ENCODE measurements at places on chromosomes 13 and 19.

DNA sequence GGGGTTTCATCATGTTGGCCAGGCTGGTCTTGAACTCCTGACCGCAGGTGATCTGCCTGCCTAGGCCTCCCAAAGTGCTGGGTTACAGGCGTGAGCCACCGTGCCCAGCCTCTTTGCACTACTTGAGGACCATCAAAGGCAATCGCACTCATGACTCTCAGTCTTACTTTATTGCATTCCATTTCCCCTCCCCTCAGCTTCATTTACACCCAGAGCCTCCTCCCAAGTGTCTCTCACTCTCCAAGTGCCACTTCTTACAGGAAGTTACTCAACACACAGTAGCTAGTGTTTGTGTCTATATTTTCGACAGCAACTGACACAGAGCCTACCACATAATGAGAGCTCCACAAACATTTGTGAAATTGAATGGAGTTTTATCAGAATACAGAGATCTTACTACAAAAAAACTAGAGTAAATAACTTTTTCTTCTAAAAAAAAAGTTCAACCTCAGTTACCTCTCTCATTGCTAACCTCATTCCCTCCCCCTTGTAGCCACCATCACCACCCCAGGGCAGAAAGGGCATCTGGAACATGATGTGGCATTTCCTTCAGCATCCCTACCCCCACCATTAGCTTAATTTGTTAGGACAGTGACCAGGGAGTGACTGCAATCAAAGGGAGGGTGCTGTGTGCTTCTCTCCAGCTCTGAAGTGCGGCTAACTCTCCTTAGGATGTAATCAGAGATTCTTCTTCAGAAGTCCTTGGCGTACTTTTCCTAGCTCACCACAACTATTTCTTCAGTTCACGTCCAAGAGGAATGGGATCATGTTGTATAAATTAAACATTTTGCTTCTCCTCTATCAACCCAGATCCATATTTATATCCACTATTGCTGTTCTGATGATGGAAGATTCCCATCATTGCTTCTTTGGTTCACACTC lies 17.0 kb upstream of the RUBCNL start:
- no peak overlapping the region for H3K27ac ChIP-seq
- H3K4me1 ChIP-seq: no peaks in the 10 kb centered on the region
- H3K4me3 ChIP-seq: no peak overlapping the region
- H3K36me3 ChIP-seq: no peaks in the 10 kb centered on the region
- no peak for DNase-seq
- H3K27me3 ChIP-seq: no peaks in the 10 kb centered on the region

- H3K4me3 ChIP-seq: no peak overlapping the region
- no peak for DNase-seq
- no peak overlapping the region for H3K27ac ChIP-seq
- H3K36me3 ChIP-seq: no peaks in the 10 kb centered on the region
- no peaks in the 10 kb centered on the region for H3K4me1 ChIP-seq
- no peaks in the 10 kb centered on the region for H3K27me3 ChIP-seq
Measured at GRCh38 chr13:83996415-83996814, 114.1 kb upstream of the SLITRK1 start.

DNA sequence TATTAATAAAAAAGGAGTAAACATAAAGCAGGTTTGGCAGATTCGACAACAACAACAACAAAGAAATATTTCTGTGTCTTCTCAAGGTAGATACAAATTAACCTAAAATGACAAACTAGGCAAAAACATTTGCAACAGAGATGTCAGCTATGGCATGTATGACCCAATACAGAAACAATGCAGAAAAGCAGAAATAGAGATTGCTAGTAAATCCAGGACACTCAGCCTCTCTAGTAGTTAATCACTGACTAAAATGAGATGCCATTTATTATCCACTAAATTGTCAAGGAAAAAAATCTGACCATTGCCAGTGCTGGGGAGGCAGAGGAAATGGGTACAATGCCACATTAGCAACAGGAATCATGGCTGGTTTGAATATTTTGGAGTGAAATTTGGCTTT lies 250.5 kb downstream of the TEX29 start:
- no peaks in the 10 kb centered on the region for H3K36me3 ChIP-seq
- H3K4me3 ChIP-seq: no peak overlapping the region
- H3K4me1 ChIP-seq: no peaks in the 10 kb centered on the region

DNA sequence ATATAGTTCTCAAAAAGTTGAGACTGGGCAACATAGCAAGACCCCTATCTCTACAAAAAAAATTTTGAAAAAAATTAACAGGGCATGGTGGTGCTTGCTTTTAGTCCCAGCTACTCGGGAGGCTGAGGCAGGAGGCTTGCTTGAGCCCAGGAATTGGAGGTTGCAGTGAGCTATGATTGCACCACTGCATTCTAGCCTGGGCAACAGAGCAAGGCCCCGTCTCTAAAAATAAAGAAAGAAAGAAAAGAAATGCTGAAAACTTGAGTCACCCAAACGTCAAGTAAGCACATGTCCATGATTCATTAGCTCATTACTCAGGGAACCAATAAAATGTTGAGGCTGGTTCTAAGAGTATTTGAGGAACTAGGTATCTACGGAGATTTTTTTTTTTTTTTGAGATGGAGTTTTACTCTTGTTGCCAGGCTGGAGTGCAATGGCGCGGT lies 33.9 kb upstream of the SEMA6B start:
- H3K4me1 ChIP-seq: no peaks in the 10 kb centered on the region
- H3K36me3 ChIP-seq: no peaks in the 10 kb centered on the region
- no peaks in the 10 kb centered on the region for H3K27me3 ChIP-seq
- H3K27ac ChIP-seq: peak overlapping the region; percentile 53
- no peak for DNase-seq
- no peak overlapping the region for H3K4me3 ChIP-seq

DNA sequence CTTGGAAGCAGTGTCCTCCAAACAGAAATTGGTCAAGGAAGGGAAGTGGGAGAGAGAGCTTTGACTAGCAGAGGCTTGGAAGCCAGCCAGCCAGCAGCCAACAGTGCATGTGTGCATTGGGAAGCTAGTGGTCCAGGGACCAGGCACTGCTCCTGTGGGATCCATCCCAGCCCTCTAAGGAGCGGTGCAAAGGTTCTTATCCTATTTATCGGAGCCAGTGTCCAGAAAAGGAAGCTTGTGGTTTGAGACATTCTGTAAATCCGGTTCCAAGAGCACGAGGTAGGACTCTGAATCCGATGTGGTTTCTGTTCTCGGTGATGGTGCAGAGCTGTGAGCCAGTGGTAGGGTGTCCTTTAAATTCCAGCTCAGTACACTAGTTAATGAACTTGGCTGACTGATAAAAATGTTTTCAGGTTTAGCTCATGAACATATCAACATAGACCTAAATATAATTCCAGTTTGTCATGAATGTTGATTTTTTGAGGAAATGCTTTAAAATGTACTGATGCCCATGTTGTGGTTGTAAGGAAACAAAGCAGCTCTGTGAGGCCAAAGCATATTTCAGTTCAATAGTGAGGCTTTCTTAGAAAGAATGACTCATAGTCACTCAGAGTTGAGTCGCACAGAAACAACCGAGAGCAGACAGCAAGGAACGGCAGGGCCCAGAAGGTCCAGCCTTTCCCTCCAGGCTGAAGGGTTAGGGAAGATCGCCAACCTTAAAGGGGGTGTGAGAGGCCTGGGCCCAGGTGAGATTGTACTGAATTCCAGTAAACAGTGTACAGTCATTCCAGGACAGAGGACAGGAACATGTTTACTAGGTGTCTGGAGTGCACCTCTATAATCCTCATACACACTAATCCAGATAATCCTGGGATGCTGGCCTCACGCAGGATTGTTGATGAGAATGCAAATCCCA lies 21.5 kb upstream of the GARRE1 start:
- H3K4me3 ChIP-seq: no peak overlapping the region
- peak overlapping the region; percentile 79 for H3K27ac ChIP-seq
- H3K4me1 ChIP-seq: peaks cover 9% of the 10 kb centered on the region
- no peaks in the 10 kb centered on the region for H3K27me3 ChIP-seq

DNA sequence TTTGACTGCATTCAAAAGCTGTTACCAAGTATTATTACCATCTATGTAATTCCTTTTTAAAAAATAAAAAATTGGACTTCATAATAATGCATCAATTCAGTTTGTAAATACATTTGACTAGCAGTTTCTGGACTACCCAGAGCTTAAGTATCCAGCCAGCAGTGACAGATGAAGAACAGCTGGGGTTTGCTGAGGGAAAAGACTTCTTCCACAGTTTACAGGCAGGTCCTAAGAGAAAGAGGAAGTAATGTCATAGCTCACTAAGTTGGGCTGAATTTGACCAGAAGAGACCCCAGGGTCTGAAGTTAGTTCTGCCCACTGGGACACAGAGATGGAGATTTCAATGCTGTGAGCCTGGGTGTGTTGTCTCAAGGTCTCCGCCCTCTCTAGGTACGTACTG lies 96.4 kb downstream of the MBNL2 start:
- no peaks in the 10 kb centered on the region for H3K27me3 ChIP-seq
- no peaks in the 10 kb centered on the region for H3K4me1 ChIP-seq
- no peak overlapping the region for H3K27ac ChIP-seq
- H3K36me3 ChIP-seq: no peaks in the 10 kb centered on the region
- no peak overlapping the region for H3K4me3 ChIP-seq

- no peak overlapping the region for H3K4me3 ChIP-seq
- no peak overlapping the region for H3K27ac ChIP-seq
- no peaks in the 10 kb centered on the region for H3K27me3 ChIP-seq
- no peaks in the 10 kb centered on the region for H3K36me3 ChIP-seq
- DNase-seq: no peak
- no peaks in the 10 kb centered on the region for H3K4me1 ChIP-seq
Measured at GRCh38 chr13:23175920-23176319, 4.9 kb upstream of the SGCG start.

DNA sequence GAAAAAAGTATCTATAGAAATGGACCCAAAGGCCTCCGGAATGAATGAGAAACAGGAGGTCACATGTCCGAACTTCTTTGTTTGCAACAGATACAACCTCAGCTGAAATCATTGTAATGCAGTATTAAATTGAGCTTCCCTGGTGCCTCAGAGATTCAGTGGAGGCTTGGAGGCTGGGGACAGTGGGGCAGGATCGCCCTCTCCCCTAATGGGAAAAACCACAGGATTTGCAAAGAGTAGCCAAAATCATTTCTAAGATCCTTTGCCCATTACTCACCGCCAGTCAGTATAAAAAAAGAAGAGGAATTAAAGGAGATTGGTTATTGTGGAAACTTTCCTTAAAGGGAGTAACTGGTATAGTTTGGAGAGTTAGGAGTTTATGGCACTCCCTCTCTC lies 30.4 kb upstream of the IRS2 start:
- H3K4me3 ChIP-seq: no peak overlapping the region
- no peak for DNase-seq
- H3K4me1 ChIP-seq: peaks cover 7% of the 10 kb centered on the region
- no peaks in the 10 kb centered on the region for H3K27me3 ChIP-seq

- no peak overlapping the region for H3K4me3 ChIP-seq
- H3K27me3 ChIP-seq: no peaks in the 10 kb centered on the region
- H3K27ac ChIP-seq: no peak overlapping the region
- H3K36me3 ChIP-seq: no peaks in the 10 kb centered on the region
Measured at GRCh38 chr13:26895808-26896466, 135.4 kb upstream of the GPR12 start.

DNA sequence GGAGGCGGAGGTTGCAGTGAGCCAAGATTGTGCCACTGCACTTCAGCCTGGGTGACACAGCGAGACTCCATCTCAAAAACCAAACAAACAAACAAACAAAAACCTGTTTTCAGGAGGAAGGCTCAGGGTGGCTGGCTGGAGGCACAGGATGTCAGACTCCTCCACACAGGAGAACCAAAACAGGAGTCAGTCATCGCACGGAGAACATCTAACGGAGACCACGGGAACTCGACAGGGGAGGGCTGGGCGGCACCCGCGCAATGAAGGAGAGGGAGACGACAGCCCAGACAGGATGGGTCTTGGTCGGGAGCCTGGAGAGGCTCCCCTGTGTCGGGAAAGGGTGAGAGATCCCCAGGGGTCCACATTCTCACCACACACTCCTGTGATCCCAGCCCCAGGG lies 20.8 kb upstream of the SLC7A9 start:
- peaks cover 6% of the 10 kb centered on the region for H3K36me3 ChIP-seq
- DNase-seq: no peak
- no peak overlapping the region for H3K27ac ChIP-seq
- H3K27me3 ChIP-seq: no peaks in the 10 kb centered on the region

- no peak for DNase-seq
- no peaks in the 10 kb centered on the region for H3K27me3 ChIP-seq
- H3K27ac ChIP-seq: no peak overlapping the region
- H3K4me3 ChIP-seq: no peak overlapping the region
- H3K4me1 ChIP-seq: no peaks in the 10 kb centered on the region
Measured at GRCh38 chr19:3537101-3537437, 1.9 kb upstream of the TEKTIP1 start.

- H3K27ac ChIP-seq: peak overlapping the region; percentile 57
- H3K36me3 ChIP-seq: peaks cover 7% of the 10 kb centered on the region
- H3K4me3 ChIP-seq: peak overlapping the region; percentile 86
- no peaks in the 10 kb centered on the region for H3K4me1 ChIP-seq
- no peak for DNase-seq
Measured at GRCh38 chr19:58409010-58409790, 751 bp downstream of the ZNF584 start.

DNA sequence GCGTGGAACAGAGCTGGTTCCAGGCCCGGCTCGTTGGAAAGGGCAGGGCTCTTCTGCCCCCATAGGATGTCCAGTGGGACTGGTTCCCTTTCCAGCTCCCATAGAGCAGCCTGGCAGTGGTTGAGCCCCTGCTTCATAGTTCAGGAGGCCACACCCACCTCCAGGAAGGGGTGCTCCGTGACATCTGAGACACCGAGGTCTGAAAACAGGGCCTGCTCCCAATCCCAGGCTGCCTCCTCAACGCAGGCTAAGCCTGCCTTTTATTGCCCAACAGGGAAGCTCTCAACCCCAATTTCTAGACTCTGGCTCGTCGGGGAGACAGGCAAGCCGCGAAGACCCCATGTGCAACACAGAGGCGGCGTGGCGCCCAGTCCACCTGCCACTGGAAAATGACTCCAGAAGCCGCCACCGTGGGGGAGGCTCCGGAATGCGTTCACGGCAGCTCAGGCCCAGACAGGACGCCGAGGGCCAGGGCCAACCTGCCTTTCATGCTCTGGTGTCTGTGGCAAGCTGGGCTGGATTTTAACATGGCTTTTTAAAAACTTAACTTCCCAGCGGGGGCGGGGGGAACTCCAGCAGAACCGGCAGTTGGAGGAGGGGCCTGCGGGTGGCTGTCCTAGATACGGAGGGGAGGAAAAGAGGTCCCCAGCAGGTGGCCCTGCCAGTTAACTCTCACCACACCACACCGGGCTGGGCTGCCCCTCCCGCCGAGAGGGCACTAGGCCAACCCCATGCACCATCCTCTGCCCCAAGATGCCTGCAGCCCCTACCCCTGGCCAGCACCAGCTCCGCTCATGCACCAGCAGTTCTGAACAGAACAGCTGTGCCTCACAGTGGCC lies 17.9 kb upstream of the TINCR start:
- no peaks in the 10 kb centered on the region for H3K27me3 ChIP-seq
- H3K36me3 ChIP-seq: peaks cover 20% of the 10 kb centered on the region
- no peaks in the 10 kb centered on the region for H3K4me1 ChIP-seq
- DNase-seq: no peak
- H3K4me3 ChIP-seq: no peak overlapping the region
- H3K27ac ChIP-seq: no peak overlapping the region

GRCh38 chr19:2170987-2171348 lies 7.2 kb downstream of the DOT1L start:
- no peak overlapping the region for H3K4me3 ChIP-seq
- no peak for DNase-seq
- peaks cover 28% of the 10 kb centered on the region for H3K4me1 ChIP-seq
- no peak overlapping the region for H3K27ac ChIP-seq
